NCI-H510A (cell line): ENCODE measurements at places on chromosomes 5 and 9.

- DNase-seq, result no peak
Observed at GRCh38 chr9:42388846-42389245, 205.4 kb downstream of the SPATA31A6 start.

DNA sequence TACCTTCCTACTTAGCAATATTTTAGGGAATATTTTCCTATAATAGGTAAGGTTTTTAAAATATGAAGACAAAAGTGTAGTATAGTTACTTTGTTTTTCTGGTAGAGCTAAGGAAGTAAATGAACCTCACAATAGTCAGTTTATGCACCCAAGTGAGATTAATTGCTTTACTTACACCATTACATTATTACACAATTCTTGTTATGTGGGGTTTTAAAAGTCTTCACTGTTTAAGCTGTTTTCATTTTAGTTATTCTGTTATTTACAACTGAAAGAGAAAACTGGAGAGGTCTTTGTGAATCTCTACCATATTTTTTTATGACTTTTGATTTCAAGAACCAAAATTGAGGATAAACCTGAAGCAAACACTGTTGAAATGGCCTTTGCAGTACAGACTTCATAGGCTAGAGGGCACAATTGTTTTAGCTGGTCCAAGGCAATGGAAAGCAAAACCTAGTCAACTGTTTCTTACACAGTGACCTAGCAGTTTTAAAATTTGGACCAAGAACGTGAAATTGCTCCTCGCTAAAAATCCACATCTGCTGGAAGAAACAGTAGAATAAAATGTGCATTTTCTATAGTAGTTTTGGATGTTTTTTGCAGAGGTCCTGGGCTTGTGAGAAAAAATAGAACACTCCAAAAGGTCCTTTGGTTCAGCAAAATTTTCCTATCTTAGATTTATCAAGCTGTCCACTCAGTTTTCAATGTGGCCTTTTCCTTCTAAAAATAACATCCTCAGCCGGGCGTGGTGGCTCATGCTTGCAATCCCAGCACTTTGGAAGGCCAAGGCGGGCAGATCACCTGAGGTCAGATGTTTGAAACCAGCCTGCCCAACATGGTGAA lies 66.4 kb upstream of the FER start:
- DNase-seq, result no peak

GRCh38 chr5:59428391-59428790 lies 465.1 kb downstream of the PDE4D start:
- no peak for DNase-seq

- no peak for DNase-seq
Observed at GRCh38 chr9:98070704-98071103, 14.2 kb downstream of the NANS start.

DNA sequence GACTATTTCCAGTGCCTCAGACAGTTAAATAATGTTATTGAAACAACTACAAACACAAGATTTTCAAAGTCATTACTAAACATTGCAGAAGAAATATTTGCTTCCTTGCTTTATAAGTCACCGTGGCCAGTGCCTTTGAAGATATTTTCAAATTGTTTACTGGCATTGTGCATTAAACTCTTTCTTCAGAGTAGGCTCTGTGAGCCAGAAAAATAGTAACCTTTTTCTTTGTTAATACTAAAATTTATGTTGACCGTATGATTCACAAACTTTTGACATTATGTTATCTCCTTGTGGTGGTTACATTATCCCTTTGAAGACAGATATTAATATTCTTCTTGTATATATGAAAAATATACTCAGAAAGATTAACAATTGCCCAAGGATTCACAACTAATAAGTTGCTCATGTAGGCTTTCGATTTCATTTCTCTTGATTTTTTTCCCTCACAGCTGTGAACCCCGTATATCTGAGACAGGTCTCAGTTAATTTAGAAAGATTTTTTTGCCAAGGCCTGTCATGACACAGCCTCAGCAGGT lies 140.1 kb downstream of the NR3C1 start:
- DNase-seq, result no peak

- DNase-seq, result no peak
Observed at GRCh38 chr9:37915911-37916470, 12.1 kb upstream of the SLC25A51 start.

GRCh38 chr9:114525513-114525912 lies 20.2 kb upstream of the WHRN start:
- DNase-seq, result no peak

DNA sequence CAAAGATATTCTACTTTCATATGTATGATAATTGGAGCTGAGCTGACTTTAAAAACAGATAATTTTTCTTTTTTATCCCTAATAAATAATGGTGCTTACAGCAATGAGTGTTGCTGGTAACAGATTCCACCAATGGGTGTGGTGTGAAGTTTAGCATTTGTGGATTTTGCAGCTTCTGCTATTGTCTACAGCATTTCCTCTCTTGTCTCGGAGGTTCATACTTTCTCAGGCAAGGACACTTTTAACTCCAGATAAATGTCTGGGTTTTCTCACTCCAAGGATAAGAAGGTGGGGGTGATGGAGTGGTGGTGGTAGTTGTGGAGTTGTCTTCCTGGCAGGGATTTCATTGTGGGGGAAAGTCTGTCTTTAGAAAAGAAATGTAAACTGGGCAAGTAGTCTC lies 120.0 kb upstream of the CDKN2B start:
- no peak for DNase-seq

GRCh38 chr5:77640589-77641396 lies 2.3 kb upstream of the OTP start:
- no peak for DNase-seq

- DNase-seq, result no peak
Observed at GRCh38 chr9:135079676-135080075, 7.8 kb upstream of the OLFM1 start.

- DNase-seq, result no peak
Observed at GRCh38 chr9:132216861-132217619, 55.2 kb downstream of the NTNG2 start.

- no peak for DNase-seq
Observed at GRCh38 chr9:4548811-4549725, 58.8 kb downstream of the SLC1A1 start.

DNA sequence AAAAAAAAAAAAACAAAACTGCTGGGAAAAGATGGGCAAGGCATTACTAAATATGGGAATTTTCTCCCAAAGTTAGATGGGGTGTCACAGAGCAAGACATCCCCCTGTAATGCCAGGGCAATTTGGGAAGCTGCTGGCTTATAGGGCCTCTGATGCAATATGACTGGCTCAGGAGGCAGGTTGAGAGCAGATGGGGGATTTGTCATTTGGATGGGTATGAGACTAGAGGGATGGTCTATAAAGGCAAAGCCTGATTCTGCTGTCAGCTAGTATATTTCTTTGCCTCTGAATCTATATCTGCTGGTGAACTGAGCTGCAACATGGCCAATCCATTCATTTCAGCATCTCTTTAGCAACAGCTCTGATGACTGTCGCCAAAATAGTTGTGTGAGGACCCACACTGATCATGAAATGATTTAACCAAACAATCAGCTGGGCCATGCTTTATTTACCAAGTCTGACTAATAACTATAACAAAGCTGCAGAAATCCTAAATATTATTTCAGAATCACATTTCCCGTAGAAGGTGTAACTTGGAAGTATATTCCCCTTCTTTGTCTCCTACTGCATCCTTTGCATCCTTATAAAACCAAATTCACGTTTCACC lies 455.1 kb upstream of the ZNF608 start:
- no peak for DNase-seq

- no peak for DNase-seq
Observed at GRCh38 chr9:2018162-2018643, 3.1 kb downstream of the SMARCA2 start.

DNA sequence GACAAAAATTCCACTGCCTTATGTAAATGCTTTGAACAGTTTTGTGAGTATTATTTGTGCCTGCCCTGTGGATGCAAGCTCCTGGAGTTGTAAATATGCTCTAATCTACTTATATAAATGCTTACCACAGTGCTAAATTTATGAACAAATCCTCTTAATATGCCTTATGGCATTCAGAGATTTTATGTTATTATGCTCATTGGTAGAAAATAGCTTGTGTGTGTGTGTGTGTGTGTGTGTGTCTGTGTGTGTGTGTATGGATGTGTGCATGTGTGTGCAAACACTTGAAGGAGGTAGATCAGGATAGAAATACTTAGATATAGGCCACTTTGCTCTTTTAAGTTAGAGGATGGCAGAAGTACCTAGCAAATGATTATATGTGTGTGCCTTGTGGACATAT lies 253.9 kb downstream of the TAF11L14 start:
- DNase-seq, result no peak

DNA sequence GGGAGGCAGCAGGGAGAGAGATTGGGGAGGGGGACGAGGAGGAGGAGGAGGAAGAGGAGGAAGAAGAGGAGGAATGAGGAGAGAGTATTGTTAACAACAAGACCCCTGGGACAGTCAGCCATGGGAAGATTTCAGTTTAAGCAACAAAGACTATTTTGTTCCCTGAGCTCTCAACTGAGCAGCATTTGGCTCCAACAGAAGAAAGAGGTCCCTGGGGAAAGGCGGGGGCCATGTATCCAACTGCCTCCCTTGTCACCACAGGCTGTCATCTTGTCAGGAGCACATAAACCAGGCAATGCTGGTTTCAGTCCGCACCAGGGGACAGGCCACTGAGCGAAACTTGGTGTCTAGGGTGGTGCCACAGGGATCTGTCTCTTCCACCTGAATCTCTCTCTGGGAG lies 316.1 kb downstream of the TLE1 start:
- no peak for DNase-seq

- no peak for DNase-seq
Observed at GRCh38 chr9:4416467-4416866, 73.8 kb upstream of the SLC1A1 start.

- DNase-seq, result no peak
Observed at GRCh38 chr5:7242118-7242710, 153.7 kb upstream of the ADCY2 start.
